Fibroblast of gingiva (primary cell): ENCODE measurements at places on chromosomes 16 and 17.

DNA sequence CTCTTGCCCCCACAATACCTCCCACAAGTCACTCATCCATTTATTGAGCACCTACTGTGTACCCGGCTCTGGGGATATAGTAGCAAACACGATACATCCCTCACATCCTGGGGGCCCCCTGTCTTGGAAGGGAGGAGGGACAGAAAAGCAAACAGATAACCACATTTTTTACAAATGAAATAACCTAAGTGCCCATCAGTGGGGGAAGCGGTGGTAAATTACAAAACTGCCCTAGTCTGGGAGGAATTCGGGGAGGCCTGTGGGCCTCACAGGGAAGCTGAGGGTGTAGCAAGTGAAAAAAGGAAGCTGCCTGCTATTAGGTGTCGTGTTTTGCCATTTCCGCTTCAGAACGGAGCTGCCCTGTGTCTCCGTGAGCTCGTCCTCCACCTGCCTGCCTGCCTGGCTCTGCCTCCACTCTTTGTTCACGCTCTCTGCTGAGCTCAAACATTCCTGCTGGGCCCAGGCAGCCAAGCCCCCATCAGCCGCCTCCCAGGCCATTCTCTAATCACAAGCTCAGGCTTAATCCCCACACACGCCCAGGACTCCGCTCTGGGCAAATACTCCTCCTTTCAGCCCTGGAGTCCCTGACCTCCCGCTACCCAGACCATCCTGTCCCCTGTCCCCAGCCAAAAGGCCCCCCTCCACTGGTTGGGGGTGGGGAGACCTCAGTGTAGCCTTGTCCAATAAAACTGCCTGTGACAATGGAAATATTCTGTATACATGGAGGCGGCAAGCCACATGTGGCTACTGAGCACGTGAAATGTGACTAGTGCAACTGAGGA lies 10.2 kb upstream of the SEC14L5 start:
- no peak for DNase-seq

DNA sequence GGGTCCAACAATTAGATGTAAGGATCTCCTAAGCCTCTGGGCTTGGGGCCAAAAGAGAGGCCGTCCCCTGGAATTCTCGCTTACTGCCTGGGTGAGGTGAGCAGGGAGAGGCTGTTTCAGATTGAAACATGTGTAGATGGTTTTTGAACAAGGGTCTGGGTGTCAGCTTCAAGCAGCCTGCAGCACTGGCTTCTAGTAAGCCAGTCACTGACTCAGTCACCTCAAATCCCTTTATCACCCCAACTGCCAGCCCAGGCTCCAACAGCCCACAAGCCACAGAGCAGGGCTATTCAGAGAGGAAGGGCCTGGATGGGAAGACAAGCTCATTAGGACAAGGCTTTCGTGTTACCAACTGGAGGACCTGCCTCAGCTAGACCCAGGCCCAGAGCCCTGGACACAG lies 180.2 kb downstream of the CCT6B start:
- DNase-seq, result no peak

GRCh38 chr17:63364944-63365343 lies 81.2 kb downstream of the CYB561 start:
- DNase-seq, result no peak

DNA sequence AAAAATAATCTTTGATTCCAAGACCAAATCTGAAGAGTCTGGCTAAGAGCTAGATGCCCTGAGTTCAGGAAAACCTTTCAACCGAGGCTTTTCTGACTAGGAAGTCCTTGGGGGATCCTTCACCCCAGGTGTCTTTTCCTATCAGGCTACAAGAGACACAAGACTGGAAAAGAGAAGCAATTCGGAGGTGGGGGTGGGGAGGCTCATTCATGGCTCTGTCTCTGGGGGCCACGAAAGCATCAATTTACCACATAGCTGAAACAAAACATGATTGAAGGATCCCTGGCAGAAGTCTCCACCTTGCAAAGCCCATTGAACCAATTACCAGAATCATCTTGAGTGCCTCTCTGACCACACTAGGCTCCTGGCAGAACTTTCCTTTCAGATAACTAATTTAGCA lies 239.8 kb upstream of the SALL1 start:
- no peak for DNase-seq

- peak; percentile 57 for DNase-seq
These were observed 1.6 kb downstream of the HEATR3 start for GRCh38 chr16:50067290-50067853.

DNA sequence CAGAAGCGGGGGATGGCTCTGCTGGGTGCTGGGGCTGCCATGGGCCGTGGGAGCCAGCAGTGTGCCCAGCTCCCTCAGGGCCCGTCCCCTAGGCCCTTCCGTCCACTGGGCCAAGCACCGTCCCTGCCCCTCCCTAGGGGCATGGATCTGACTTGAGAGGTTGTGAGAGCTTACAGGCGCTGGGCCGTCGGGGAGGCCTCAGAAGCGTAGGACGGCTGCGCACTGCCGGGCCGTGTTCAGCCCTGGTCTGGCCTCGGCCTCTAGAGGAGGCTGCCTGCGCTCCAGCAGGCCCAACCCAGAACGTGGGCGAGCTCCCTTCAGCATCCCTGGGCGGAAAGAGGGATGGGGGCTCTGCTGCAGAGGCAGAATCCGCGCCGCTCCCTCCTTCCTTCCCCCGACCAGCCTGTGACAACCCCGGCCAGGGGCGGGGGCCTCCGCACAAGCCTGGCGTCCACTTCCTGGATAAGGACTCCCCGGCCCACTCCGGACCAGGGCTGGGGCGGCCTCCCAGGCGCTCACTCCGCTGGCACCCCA lies 685 bp upstream of the MPG start:
- DNase-seq, result peak; percentile 66

GRCh38 chr17:34156741-34157589 lies 98.1 kb upstream of the CCL2 start:
- no peak for DNase-seq

- no peak for DNase-seq
These were observed 630.8 kb upstream of the KIF2B start for GRCh38 chr17:53191878-53192277.

GRCh38 chr16:50712956-50713355 lies 19.6 kb downstream of the NOD2 start:
- DNase-seq, result no peak

- DNase-seq, result no peak
These were observed 9.5 kb downstream of the ALOX15 start for GRCh38 chr17:4631836-4632580.

DNA sequence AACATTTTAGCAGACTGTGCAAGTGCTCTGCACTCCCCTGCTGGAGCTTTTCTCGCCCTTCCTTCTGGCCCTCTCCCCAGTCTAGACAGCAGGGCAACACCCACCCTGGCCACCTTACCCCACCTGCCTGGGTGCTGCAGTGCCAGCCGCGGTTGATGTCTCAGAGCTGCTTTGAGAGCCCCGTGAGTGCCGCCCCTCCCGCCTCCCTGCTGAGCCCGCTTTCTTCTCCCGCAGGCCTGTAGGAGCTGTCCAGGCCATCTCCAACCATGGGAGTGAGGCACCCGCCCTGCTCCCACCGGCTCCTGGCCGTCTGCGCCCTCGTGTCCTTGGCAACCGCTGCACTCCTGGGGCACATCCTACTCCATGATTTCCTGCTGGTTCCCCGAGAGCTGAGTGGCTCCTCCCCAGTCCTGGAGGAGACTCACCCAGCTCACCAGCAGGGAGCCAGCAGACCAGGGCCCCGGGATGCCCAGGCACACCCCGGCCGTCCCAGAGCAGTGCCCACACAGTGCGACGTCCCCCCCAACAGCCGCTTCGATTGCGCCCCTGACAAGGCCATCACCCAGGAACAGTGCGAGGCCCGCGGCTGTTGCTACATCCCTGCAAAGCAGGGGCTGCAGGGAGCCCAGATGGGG lies 3.1 kb downstream of the GAA start:
- DNase-seq, result no peak

GRCh38 chr17:44547625-44548267 lies 9.5 kb upstream of the FZD2 start:
- DNase-seq, result no peak

DNA sequence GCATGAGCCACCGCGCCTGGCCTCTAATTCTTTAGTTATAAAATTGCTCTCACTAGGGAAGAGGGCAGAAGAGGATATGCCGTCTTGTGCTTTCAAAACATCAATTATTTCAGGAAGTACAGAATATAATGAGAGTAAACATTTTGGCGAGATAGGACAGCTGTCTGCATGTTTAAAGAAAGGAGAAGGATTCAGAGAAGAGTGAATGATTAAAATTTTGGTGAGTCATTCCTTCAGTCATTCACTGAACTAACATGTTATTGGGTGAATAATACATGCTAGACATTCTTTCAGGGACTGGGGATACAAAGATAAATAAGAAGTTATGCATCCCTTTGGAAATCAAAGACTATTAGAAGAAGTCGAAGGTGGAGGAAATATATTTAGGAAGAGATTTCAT lies 590.3 kb upstream of the GOT2 start:
- DNase-seq, result no peak

DNA sequence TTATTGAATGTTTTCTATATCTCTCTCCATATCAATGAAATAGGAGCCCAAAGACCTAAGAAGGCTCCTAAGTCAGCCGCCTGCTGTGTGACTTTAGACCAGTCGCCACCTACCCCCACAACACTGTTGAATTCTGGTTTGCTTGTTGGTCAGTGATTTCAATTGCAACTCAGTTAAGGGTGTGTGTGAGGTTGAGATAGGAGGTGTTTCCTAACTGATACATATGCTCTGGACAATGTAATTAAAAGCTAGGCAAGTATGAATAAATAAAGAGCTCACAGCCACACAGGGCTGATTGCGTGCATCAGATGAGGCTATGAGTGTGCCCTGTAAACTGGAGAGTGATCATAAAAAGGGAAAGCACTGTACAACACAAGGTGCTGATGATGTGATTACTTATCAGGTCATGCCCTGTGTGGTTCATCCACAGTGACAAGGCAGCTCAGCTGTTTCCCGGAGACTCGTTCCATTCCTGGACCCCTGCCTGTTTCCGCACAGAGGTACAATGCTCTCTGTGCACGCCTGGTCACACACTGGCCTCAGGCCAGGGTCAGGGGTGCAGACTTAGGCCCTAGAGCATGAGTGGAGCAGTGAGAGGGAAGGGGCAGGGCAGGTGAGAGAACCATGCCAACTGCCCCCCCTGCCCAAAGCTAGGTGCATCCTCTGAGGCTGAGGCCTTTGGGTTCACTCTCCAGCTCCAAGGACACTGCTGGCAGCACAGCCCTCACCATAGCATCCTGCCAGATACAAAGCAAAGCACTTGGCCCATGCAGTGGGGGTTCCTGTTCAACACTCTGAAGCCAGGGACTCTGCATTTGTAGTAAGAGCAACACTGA lies 3.3 kb upstream of the KRT35 start:
- DNase-seq, result no peak

DNA sequence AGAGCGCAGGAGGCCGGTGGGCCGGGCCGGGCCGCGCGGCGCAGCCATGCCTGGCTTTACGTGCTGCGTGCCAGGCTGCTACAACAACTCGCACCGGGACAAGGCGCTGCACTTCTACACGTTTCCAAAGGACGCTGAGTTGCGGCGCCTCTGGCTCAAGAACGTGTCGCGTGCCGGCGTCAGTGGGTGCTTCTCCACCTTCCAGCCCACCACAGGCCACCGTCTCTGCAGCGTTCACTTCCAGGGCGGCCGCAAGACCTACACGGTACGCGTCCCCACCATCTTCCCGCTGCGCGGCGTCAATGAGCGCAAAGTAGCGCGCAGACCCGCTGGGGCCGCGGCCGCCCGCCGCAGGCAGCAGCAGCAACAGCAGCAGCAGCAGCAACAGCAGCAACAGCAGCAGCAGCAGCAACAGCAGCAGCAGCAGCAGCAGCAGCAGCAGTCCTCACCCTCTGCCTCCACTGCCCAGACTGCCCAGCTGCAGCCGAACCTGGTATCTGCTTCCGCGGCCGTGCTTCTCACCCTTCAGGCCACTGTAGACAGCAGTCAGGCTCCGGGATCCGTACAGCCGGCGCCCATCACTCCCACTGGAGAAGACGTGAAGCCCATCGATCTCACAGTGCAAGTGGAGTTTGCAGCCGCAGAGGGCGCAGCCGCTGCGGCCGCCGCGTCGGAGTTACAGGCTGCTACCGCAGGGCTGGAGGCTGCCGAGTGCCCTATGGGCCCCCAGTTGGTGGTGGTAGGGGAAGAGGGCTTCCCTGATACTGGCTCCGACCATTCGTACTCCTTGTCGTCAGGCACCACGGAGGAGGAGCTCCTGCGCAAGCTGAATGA lies 606 bp downstream of the THAP11 start:
- DNase-seq, result peak; percentile 55

- peak; percentile 64 for DNase-seq
These were observed 621 bp downstream of the CEP95 start for GRCh38 chr17:64507413-64507782.

DNA sequence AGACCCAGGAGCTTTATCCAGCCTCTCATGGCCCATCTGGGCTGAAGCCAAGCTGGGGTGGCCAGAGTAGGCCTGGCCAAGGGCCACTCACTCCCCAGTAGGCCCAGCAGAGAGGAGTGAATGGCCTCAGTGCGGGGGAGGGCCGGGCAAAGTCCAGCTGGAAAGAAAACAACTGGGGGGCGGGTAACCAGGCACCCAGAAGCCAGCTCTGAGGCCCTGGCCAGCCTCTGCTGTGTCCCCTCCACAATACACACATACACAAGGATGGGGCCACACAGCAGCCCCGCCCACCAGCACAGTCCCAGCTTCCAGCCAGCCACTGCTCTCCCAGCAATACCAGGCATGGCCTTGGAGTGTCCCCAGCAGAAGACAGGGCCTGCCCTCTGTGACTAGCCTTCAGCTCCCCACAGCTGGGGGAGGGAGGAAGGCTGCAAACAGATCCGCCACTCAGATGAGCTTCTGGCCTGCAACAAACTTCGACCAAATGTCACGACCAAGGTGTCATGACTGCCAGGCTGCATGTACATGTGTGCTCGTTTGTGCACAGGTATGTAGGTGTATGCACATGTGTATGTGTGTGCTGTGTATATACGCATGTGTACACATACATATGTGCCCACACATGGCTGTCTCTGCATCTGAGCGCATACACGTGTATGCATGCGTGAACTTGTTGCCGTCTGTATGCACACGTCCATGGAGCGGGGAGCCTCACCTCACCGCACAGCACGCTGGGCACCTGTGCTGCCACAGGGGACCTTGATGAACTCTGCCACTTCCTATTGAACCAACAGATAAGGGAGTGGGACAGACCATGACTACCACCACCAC lies 5.0 kb downstream of the CARHSP1 start:
- no peak for DNase-seq

DNA sequence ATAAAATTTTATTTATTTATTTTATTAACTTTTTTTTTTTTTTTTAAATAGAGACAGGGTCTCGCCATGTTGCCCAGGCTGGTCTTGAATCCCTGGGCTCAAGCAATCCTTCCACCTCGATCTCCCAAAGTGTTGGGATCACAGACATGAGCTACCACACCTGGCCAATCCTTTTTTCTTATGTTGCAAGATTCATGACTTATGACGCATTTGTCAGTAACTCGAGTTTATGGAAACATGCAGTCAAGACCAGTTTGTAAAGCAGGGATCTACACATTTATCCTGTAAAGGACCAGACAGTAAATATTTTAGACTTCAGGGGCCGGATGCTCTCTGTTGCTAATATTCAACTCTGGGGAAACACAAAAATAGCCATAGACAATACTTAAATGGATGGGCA lies 9.4 kb upstream of the MAP2K6 start:
- no peak for DNase-seq

- DNase-seq, result no peak
These were observed 12.3 kb upstream of the ABCC12 start for GRCh38 chr16:48168075-48168474.
